ENCODE measurements at places on chromosomes 3 and 15. TPM values are rescaled to one million over a fixed set of nuclear protein-coding genes. Genes with fewer than 3 reads are reported as not detected.

Gene KLF15
- polyA plus RNA-seq, result not detected

Gene ZCWPW2
- 0.56 TPM for polyA plus RNA-seq

Gene CYP8B1
- polyA plus RNA-seq, result not detected

Gene ASB14
- not detected for polyA plus RNA-seq

Gene CRYGS
- polyA plus RNA-seq, result not detected

Gene TGM4
- 0.15 TPM for polyA plus RNA-seq

Gene ISL2
- polyA plus RNA-seq, result not detected

Gene HGD
- 2.5 TPM for polyA plus RNA-seq
